ENCODE measurements at places on chromosomes 2 and 18.

DNA sequence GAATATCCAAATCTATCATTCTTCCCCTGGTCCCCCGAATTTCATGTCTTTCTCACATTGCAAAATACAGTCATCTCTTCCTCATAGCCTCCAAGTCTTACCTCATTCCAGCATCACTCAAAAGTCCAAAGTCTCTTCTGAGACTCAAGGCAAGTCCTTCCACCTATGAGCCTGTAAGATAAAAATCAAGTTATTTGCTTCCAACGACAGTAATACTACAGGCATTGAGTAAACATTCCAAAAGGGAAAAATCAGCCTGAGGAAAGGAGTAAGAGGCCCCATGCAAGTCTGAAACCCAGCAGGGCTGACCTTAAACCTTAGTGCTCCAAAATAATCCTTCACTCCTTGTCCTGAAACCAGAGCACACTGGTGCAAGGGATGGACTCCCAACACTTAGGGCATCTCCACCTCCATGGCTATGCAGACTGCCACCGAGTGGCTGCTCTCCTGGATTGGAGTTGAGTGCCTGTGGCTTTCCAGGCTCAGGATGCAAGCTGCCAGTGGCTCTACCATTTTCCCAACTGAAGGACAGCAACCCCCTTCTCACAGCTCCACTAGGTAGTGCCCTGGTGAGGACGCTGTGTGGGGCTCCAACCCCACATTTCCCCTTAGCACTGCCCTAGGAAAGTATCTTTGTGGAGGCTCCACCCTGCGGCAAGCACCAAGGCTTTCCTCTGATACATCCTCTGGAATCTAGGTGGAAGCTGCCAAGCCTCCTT, 16.3 kb downstream of the DTNA start:
- DNase-seq: no peak

GRCh38 chr2:162000431-162000830, 73.6 kb downstream of the DPP4 start:
- no peak for DNase-seq

DNA sequence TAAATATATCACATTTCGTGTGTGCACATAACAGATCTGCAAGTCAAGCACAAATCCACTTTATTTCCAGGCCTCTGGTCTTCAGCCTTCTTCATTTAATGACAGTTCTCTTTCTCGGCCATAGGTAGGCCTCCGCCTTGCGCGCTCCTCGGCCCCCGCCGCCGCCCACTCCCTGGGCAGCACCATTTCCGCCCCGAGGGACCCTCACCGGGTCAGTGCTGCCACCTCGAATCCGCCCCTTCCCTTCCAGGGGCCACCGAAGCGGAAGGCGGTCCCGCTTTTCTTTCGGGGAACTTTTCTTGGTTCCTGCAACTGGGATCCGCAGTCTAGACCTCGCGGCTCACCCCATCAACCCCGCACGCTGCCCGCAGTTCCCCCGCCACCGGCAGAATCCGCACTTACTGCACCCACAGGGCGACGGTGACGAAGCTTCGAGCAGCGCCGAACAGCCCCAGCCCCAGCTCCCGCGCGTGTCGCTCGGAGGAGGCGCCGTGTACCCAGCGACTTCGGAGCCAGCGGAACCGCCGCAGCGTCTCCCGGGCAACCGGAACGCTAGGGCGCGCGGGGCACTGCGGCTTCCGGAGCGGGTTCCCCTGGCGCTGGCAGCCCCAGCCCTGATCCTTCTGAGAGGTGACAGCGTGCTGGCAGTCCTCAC, at the start of gene CDKL4:
Gene CDKL4 (minus strand): TSS at position 502 of the 655 bp plus-strand sequence.
- DNase-seq: no peak

DNA sequence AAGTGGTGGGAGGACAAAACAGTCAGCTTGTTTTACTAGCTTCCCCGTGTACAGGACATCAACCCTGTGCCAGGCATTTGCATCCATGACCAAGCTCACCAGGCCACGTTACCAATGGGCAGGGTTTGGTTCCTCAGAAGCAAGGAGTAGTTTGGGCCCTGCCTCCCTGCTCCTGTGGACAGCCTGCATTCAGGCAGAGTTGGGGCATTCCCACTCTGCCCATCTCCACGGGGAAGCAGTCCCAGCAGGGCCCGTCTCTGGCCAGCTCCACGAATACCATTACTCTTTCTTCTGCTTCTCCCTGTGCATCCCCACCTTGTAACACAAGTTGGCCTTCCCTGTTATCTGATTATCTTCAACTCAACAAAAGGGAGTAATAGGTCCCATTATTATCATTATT, 54.0 kb upstream of the RIOK3 start:
- DNase-seq: no peak

GRCh38 chr2:42844901-42845821, 52.8 kb upstream of the HAAO start:
- DNase-seq: no peak

DNA sequence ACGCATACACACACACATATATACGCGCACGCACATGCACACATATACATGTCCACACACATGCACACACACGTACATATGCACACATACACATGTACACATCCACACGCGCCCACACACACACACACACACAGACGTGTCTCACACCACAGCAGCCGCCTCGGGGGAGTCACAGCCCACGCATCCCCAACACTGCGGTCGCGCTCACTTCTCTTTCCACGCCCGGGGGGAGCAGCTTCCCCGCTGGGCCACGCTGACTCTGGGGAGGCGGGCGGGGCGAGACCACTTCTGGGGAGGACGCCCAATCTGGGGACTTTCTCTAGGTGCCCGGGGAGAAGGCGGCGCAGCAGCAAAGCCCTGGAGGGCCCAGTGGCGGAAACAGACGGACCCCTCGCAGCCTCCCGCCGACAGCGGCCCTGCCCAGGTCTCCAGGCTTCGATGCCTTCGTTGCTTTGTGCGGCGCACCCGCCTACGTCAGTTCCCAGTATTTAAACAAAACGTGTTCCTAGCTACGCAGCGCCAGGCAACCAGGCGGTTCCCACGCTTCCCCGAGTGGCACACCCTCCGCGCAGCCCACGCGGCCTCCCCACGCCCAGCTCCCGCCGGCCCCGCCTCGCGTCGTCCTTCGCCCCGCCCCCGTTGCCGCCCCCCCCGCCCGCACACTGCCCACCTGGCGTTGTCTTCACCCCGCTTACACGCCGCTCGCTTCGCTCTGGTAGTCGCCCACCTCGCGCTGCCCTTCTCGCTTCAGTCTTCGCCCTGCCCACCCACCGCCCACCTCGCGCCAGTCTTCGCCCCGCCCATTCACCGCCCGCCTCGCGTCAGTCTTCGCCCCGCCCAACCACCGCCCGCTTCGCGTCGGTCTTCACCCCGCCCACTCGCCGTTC, 810 bp upstream of the RBFA start:
- DNase-seq: no peak

DNA sequence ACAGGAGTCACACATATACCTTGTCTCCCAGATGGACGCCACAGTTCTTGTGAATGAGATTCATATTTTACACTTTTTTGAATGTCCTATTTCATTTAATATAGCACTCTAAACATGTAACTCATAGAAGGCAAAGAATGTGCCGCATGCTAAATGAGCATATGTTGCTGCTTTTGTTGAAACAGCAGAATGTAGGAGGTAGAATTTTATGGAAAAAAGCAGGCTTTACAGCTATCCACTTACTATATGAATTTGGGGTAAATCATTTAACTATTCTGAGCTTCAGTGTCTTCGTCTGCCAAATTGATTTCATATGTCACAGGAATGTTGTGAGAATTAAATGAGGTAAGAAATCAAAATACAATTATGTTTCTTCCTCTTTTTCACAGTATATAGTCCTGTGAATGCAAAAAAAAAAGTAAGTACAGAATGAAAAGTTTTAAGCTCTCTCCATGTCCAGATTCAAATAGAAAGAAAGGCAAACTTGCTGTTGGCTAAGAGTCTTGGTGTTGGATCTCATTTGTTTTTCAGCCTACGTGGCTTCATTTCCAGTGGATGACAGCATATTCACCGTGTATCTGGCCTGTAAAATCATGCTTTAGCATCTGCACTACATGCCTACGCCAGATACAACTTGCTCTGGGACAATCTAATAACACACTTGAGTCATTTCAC, 154.7 kb upstream of the CNTNAP5 start:
- no peak for DNase-seq

DNA sequence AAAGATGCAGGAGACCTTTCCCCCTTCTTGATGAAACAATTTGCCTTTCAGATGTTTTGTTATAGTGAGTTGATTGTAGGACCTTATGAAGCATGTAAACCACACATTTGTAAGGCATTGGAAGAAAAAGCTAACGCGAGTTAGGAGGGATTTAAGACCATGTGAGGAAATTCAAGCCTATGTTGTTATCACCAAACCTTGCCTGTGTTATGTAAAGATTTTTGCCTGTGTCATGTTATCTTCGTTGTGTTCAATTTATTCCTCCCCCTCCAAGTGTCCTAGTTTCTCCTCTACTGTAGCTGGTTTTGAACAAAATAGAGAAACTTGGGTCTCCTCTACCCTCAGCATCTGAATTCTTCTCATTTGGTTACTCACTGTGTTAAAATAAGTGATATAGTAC, 173.0 kb downstream of the NEDD4L start:
- DNase-seq: no peak

DNA sequence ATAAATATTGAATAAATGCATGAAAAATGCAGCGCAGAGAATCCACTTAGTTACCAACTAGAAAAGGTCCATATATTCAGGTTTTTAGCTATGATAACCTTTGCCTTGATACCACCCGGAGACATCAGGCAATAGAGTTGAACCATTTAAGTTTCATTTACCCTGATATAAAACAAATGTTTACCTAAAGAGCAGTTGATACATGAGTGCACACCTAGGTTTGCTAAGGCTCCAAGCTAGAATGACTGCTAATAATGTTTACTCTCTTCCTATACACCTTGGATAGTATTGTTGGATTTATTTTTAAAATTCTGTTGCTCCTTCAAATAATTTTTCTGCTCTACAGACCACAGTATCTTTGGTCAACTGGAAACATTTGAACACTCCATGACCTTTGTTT, 1463.6 kb downstream of the LRP1B start:
- no peak for DNase-seq

DNA sequence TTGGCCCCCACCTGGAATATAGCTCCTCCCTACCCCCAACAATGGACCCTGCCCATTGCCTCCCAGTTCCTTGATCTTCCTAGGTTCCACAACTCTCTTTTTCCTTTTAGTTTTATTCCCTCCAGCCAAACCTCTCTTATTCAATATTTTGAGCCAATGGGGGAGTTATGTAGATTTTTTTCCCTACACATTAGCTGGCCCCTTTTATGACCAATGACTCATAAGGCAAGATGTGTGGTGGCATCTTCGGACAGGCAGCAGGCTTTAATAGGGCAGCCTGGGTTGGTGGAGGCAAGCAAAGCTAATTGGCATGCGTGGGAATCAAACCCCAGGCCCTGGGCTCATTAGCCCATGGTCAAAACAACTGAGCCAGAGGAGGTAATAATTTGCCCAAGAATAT, 9.2 kb downstream of the GRP start:
- DNase-seq: no peak

DNA sequence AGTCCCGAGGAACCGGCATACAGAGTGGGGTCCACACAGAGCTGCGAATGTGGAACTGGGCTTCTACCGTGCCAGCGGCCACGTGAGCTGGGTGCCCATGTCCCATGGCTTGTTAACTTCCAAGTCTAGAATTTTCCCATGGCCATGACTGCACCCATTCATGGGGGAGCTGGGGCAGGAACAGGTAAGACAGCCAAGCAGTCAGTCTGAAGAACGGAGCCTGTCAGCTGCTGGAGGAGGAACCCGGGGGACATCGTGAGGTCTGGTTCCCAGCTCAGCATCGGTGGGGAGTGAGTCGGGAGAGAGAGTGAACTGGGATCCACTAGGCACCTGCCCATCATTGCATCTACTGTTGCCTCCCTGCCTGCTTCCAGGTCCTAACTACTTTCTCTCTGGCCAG, 86.9 kb downstream of the SH3RF3 start:
- no peak for DNase-seq

DNA sequence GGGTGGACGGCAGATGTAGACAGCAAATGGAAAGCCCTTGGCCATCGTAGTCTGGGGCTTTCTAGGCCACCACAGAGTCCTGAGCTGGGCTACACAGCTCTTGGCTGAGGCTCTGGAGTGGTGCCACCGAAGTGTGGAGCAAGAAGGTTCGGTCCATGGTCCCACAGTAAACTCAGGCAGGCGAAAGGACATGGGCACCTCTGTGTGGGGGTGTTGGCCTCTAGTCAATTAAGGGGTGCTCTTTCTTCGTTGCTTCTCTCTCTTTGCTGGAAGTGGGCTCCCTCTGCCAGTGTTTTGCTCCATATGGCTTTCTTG, 34.7 kb upstream of the MRPL33 start:
- DNase-seq: no peak

GRCh38 chr2:11155381-11156035, at the start of gene SLC66A3:
Gene SLC66A3 (plus strand): TSS chr2:11155467. CDS start chr2:11155547, 80 bp downstream.
- DNase-seq: no peak

All from stimulated activated CD4-positive, alpha-beta T cell treated with anti-CD3 and anti-CD28 coated beads, Interleukin-12 subunit alpha, Interleukin-12 subunit beta, amount 100 ng/mL, for 24 hours (primary cell).